Frontal cortex (tissue), 4 donors: ENCODE measurements at places on chromosomes 3 and 15. TPM values are rescaled to one million over a fixed set of nuclear protein-coding genes. Genes with fewer than 3 reads are reported as not detected.

FOXL2 gene
- total RNA-seq = under 0.01 TPM

RETNLB gene
- not detected for total RNA-seq

EEF1AKMT4 gene
- 0.82 TPM for total RNA-seq

SYNPR gene
- 119 TPM for total RNA-seq

B3GNT5 gene
- total RNA-seq = 19.2 TPM

TMEM212 gene
- not detected for total RNA-seq

IGSF11 gene
- total RNA-seq = 10.2 TPM

PLCH1 gene
- total RNA-seq = 19.2 TPM

HYAL3 gene
- total RNA-seq = 3.7 TPM

LRTM1 gene
- total RNA-seq = not detected

TUBGCP4 gene
- total RNA-seq = 22.8 TPM

HEG1 gene
- total RNA-seq = 5.7 TPM

FBXO40 gene
- not detected for total RNA-seq

FGD5 gene
- total RNA-seq = 2.9 TPM

NPAP1 gene
- 0.41 TPM for total RNA-seq
